ENCODE measurements at places on chromosomes 12 and 14.

GRCh38 chr14:76430017-76430416 lies 54.1 kb downstream of the ESRRB start:
- no peak for DNase-seq

DNA sequence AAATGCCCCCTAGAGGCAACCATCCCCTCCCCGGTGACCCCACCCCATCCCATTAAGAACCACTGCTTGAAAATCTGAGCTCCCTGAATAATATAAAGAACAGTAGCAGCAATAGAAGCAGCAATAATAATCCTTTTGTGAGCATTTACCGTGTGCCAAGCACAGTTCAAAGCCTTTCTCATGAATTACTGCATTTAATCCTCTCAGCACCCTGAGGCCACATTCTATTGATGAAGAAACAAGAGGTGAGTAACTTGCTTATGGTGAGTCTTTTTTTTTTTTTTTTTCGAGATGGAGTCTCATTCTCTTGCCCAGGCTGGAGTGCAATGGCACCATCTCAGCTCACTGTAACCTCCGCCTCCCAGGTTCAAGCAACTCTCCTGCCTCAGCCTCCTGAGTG lies 65.0 kb downstream of the KCNK10 start:
- DNase-seq: no peak

DNA sequence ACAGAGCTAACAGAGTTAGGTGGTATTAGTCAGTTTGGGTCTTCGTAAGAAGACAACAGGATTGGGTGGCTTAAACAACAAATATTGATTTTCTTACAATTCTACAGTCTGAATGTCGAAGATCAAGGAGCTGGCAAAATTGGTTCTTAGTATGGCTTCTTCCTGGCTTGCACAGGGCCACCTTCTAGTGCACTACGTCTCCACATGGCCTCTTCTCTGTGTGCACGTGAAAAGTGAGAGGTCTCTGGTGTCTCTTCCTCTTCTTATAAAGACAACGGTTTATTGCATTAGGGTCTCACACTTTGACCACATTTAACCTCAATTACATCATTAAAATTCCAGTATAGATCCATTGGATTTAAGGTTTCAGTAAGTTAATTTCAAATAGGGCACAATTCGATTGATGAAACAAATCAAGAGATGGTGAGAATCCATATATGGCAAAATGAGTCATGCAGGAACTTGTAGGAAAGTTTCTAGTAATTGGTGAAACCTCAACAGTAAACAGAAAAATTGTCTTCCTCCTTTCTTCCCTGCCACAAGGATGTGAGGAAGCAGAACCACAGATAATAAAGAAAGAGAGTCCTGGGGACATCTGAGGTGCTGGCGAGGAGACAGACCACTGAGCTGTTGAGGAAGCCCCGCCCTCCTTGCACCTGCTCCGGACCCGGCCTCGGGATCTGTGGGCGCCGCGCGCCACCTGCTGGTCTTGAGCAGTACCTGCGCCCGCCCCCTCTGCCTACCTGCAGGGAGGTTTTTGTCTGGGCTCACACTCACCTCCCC lies 846.7 kb downstream of the TMEM121 start:
- DNase-seq: no peak

GRCh38 chr12:111316671-111317070 lies 52.2 kb downstream of the PHETA1 start:
- no peak for DNase-seq

GRCh38 chr14:85342858-85343607 lies 186.9 kb upstream of the FLRT2 start:
- no peak for DNase-seq

- DNase-seq: no peak
Observed at GRCh38 chr12:52517888-52518287, 2.3 kb downstream of the KRT5 start.

- no peak for DNase-seq
Observed at GRCh38 chr12:38788106-38788505, 117.3 kb downstream of the CPNE8 start.

GRCh38 chr12:83954956-83955601 lies 957.5 kb downstream of the SLC6A15 start:
- DNase-seq: no peak

- DNase-seq: no peak
Observed at GRCh38 chr12:5210923-5211290, 167.2 kb downstream of the KCNA5 start.

- DNase-seq: no peak
Observed at GRCh38 chr14:100698666-100699448, 27.8 kb upstream of the DLK1 start.

DNA sequence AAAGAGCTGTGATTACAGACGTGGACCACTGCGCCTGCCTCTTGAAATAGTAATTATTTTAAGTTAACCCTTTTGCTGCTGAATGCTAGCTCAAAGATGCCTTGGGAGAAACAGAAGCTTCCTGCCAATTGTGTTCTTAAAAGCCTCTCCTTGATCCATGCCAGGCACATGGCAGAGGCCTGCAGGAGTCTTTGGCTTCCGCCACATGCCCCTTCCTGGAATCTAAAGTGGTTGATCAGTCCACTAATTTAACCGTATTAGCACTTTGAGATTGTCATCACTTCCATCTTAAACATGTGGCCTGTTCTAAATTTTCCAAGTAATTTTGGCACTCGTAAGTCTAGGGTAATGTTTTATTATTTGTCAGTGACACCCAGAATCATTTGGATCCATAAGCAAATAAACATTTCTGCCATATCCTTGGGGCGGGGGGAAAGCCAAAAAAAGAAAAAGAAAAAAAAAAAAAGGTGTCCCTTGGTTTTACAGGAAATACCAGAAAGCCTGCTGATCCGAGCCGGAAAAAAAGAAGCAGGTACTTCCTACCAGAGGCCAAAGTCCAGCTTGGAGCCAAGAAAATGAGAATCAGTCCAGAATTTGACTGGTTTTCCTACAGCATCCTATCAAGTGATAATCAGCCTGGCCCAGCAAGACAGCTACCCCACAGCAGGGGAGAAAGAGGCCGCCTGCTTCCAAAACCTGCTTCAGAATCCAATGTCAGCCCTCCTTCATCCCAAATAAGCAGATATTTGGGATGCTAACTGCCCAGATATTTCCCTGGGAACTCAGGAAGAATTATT lies 104.8 kb downstream of the KCNK10 start:
- DNase-seq: no peak

- no peak for DNase-seq
Observed at GRCh38 chr12:124474709-124475108, 92.7 kb downstream of the NCOR2 start.

DNA sequence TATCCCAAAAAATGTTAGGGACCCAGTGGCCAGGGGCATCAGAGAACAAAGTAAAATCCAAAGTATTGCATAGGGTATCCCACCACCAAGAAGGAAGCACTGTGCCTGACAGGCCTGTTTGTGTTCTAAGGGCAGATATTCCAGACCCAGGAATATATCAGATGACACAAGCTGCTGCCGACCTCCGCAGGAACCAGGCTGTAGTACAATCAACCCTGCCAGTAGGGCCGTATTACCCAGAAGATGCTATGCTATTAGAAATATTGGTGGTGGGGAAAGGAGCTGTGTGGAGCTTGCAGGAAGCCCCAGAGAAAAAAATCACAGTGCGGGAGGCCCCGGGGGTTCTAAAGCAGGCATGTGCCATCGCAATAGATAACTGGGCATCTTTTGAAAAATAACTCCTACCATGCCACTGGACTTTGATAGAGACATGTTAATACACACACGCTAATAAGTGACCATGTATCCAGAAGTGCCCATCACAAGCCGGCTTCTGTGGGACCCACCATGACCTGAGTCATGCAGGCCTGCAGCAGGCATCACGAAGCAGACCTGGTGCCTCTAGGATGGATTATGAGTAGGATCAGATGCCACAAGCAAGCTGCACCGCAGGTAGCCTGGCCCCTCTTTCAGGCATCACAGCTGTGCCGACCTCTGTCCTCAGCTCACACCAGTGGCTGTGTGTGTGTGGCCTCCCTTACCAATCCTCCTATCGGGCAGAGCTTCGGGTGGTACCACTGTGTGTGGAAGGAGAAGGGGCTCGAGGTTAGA lies 242.7 kb downstream of the BCL11B start:
- no peak for DNase-seq

DNA sequence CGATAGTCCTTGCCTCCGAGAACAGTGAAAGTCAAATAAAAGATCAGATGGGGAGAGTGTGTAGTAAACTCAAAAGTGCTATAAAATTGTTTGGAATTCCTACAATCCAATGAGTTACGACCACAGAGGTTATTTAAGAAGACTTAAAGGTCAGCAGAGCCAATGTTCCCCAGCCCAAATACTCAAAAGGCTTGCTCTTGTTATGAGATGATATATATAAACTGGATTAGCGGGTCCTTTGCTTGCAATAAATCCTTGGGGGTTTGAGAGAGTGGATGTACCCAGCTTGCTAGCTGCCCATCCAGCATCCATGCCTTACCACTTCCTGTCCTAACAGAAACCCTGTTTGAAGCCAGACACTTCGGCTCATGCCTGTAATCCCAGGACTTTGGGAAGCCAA lies 29.0 kb upstream of the MED13L start:
- DNase-seq: no peak

DNA sequence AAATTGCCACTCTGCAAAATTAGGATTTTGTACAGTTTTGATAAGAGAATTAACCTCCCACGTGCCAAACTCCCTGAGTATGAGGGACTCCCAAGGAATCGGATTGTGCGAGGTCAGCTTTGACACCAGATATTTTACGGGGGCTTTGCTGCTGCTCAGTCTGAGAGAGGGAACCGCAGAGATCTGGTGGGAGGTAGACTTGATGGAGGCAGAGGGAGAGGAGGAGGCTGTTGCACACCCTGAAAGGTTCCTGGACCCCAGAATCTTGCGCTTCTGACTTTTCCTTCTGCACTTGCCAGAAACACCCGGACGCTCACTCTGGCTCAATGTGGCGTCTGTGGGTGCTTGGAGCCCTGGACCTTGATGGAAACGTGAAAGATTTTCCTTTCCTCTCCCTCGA lies 83.9 kb downstream of the PAPOLA start:
- no peak for DNase-seq

- no peak for DNase-seq
Observed at GRCh38 chr14:103185051-103186029, 62.1 kb downstream of the TNFAIP2 start.

DNA sequence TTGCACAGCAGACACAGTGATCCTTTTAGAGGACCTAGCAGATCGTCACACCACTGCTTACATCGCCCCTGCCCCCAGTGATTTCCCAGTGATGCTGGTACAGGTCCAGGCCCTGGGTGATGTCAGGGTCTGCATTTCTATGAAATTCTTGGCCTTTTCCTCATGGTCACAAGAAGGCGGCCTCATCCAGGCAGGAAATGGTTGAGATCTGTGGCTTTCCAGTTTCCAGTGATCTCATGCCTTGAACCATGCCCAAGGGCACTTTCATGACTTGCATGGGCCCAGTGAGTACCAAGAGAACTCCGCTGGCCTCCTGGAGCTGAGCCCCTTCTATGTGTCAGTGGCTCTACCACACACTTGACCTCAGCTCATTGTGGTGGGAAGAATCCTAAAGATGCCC lies 41.9 kb upstream of the BDKRB2 start:
- DNase-seq: no peak

DNA sequence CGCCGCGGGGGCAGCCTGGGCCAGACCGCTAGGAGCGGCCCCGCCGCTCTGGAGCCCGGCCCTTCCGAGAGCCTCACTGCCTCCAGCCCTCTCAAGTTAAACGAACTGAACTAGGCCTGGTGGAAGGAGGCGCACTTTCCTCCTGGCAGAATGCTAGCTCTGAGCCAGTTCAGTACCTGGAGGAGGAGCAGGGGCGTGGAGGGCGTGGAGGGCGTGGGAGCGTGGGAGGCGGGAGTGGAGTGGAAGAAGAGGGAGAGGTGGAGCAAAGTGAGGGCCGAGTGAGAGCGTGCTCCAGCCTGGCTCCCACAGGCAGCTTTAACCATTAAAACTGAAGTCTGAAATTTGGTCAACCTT lies 5.3 kb downstream of the LTB4R start:
- no peak for DNase-seq

DNA sequence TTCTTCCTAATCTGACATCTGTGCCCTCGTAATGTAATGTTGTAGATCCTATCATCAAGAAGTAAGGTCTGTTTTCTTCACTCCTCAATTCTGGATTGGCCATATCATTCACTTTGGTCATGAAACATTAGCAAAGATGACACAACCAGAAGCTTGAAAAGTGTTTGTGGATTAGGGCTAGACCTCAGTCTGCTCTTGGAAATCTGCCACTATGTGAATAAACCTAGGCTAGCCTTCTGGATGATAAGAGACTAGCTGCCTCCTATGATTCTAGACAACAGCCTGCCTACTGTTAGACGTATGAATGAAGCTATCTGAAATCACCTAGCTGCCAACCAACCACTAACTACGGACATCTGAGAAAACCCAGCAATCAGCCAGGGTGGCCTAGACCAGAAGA lies 38.7 kb upstream of the LYZ start:
- DNase-seq: no peak

DNA sequence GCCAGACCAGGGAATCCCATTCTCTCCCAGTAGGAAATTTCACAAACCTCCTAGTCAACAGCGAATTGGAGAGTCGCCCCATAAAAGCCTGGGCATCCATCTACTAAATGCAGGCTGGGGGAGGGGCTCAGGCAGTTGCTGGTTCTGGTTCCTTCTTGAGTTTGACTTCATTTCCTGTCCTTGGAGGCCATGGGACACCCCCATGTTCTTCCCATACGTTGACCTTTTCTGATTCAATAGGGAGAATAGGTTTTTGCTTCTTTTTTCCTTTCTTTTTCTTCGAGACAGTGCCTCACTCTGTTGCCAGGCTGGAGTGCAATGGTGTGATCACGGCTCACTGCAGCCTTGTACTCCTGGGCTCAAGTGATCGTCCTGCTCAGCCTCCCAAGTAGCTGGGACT lies 44.1 kb upstream of the TMEM263 start:
- no peak for DNase-seq

DNA sequence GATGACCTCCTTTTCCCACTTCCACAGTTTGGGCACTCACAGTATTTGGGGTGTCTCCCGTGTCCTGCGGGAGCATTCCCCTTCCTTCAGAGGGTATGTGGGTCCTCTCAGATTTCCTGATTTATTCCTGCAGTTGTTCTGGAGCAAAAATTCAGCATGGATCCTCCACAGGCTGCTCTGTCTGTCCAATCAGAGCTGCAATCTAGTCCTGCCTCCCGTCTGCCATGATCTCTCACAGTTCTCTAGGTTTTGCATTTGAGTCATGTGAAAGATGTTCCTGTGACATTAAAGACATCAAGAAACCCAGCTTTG lies 435.9 kb downstream of the TMTC2 start:
- DNase-seq: no peak
